ENCODE measurements at places on chromosomes 5 and 9.

DNA sequence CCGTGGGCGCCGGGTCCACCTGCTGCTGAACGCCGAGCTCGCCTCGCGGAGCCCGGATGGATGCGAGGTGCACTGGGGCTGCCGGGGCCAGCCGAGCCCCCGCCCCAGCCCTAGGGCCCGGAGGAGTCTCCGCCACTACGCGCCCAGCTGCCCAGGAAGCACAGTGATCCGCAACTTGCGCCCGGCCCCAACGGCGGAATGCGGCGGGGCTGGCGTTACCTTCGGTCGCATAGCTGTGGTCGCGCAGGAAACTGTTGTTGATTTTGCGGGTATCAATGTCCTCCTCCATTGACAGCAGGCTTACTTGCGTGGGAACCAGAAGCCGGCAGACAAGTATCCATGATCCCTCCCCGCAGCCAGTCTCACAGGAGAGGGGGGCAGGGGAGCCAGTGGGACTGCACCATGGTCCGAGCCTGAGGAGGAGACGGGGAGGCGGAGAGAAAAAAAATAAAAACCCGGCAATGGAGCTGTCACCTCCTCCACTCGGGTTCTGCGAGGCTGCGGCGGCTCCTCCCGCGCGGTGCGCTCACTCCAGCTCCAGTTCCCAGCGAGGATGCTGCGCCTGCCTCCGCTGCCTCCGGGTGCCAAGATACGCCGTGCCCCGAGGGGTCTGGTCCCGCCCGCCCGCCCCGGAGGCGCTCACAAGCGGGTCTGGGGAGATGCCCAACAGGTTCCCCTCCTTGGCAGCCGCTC lies 628 bp downstream of the PPP2R2B start:
- DNase-seq: peak; percentile 6

DNA sequence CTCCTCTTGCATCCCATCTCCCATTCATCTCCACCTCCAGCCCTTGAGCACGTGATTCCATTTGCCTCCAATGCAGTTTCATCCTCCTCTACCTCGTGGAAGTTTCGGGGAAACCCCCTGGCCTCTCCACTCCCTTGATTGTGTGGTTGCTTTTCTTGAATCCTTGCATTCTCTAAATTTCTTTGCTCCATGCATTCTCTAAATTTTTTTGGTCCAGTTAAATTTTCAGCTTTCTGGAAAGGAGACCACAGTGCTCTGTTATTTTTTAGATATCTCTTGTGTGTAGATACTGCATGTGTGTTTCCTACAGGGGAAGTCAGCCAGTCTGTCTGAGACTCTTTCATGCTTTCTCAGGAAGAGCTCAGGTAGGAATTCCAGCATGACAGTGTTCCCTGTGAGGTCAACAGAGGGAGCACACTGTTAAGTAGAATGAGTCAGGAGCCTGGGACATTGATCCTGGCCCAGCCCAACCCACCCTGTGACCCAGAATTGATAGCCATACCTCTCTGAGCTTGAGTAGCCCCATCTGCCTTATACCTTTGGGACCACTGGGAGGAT lies 52.8 kb downstream of the AMBP start:
- DNase-seq: peak; percentile 15

GRCh38 chr5:5822729-5823257 lies 400.3 kb downstream of the ICE1 start:
- no peak for DNase-seq

DNA sequence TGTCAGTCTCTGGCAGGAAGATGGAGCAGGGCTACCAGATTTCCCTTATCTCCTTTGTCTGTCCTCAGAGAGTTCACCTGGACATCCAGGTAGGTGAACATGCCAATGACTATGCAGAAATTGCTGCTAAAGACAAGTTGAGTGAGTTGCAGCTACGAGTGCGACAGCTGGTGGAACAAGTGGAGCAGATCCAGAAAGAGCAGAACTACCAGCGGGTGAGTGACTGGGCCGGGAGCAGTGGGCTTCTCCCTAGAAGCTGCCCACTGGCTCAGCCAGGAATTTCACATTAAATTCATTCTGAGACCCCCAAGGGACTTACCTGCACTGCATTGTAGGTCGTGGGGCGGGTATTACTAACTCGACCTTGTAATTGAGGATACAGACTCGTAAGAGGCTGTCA lies 2.1 kb downstream of the TMED9 start:
- no peak for DNase-seq

DNA sequence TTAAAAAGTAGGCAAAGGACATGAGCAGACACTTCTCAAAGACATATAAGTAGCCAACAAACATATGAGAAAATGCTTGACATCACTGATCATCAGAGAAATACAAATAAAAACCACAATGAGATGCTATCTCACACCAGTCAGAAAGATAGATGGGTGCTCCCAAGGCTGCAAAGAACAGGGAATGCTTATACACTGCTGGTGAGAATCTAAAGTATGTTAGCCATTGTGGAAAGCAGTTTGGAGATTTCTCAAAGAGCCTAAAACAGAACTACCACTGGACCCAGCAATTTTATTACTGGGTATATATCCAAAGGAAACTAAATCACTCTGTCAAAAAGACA lies 154.2 kb downstream of the NDUFS4 start:
- no peak for DNase-seq

- DNase-seq: no peak
These were observed 304.1 kb downstream of the TRPM3 start for GRCh38 chr9:70817311-70817710.

GRCh38 chr9:17881371-17881770 lies 302.5 kb downstream of the SH3GL2 start:
- DNase-seq: peak; percentile 27

- DNase-seq: no peak
These were observed 182.0 kb downstream of the GRIA1 start for GRCh38 chr5:153672347-153673090.

- DNase-seq: no peak
These were observed 44.8 kb downstream of the PRLR start for GRCh38 chr5:35185518-35185917.

GRCh38 chr9:92482329-92482728 lies at the start of gene ASPN:
Gene ASPN (minus strand): TSS chr9:92482506.
- no peak for DNase-seq

- no peak for DNase-seq
These were observed 30.7 kb downstream of the LHX2 start for GRCh38 chr9:124042201-124042721.

All from trophoblast cell (in vitro differentiated cells and primary cell).